Fibroblast of skin of scalp (primary cell): ENCODE measurements at places on chromosomes 4 and X.
A peak's percentile ranks its signal among the peaks of the same experiment; 100 is the strongest.

DNA sequence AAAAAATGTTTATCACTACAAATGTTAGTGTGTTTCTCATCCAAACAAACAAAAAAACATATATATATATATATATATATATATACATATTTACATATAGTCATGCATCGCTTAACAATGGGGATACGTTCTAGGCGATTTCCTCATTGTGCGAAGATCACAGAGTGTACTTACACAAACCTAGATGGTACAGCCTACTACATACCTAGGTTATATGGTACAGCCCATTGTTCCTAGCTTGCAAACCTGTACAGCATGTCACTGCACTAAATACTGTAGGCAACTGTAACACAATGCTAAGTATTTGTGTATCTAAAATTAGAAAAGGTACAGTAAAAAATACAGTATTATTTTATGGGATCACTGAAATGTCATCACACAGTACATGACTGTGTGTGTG, 16.4 kb upstream of the TMSB4X start:
- DNase-seq: no peak

GRCh38 chrX:70552130-70552704, 107.6 kb downstream of the DLG3 start:
- DNase-seq: no peak

GRCh38 chrX:37409278-37409677, 60.1 kb downstream of the PRRG1 start:
- no peak for DNase-seq

DNA sequence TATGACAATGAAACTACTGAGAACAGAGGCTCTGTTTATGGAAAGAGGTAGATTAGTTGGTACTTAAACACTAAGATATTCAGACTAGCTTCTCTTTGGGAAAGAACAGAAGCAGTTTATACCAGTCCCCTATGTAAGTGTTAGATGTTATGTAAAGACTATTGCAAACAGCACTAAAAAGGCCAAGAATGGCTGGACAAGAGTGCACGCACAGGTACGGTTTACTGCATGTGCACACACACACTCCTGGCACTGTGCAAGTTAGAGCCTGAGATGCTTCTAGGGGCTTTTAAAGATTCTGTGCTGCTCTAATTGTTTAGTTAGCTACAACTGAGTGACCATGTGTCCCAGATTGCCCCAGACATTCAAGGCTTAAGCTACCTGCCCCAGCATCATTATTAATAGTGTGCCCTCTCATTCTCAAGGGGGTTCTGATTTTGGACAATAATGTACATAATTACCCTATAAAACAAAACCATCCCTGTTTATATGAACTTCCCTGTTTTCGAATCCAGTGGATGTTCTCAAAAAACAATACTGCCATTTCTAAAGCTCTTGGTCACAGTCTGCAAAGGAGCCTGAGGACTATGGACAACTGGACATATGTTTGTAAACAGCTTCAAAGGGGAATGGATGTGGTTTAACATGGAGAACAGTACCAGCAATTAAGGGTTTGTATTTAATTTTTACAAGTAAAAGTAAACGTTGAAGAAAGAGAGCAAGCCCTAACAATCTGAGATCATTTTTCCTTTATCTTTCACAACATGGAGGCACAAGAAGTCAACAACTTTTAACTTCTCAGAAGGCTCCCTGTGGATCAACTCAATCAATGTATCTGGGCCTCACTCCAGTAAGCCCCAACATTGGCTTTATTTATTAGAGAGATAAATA, 2.0 kb downstream of the SETD7 start:
- DNase-seq: no peak

DNA sequence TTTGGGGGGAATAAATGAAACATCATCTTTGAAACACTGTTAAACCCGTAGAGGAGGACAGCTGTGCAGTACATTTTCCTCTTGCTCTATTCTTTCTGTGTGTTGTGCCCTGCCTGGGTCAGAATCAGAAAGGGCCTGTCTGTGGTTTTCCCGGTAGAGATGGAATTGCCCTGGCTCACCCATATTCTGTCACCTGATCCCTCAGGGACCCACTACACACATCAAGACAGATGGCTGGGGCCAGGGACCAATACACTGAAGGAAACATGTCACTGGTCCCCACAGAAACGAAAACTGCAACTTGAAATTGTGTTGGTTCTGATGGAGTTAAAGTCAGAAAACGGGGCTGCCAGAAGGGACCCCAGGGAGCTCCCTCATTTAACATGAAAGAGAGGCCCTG, 114.9 kb downstream of the ZNF827 start:
- no peak for DNase-seq

DNA sequence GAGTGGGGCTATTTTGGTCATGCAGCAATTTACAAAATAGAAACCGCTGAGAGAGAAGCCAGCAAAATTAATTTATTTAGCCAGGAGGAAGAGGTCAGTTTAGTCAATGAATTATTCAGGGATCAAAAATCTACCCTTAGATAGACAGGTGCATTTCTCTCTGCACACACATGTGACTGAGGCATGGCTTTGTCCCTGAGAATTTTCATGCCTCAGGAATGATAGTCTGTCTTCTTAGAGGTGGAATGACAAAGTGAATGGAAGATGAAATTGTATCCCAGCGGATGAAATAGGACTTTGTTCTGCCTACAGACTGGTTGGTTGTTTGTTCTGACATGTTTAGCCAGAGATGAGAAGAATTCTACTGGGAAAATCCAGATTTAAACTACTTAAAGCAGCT, 46.0 kb downstream of the ANKRD50 start:
- DNase-seq: no peak

- peak; percentile 65 for DNase-seq
Observed at GRCh38 chr4:106366026-106366425, 2.6 kb downstream of the GIMD1 start.

- no peak for DNase-seq
Observed at GRCh38 chr4:186105647-186106321, 1.3 kb downstream of the FAM149A start.

GRCh38 chr4:145709843-145710242, 29.9 kb downstream of the C4orf51 start:
- peak; percentile 89 for DNase-seq

DNA sequence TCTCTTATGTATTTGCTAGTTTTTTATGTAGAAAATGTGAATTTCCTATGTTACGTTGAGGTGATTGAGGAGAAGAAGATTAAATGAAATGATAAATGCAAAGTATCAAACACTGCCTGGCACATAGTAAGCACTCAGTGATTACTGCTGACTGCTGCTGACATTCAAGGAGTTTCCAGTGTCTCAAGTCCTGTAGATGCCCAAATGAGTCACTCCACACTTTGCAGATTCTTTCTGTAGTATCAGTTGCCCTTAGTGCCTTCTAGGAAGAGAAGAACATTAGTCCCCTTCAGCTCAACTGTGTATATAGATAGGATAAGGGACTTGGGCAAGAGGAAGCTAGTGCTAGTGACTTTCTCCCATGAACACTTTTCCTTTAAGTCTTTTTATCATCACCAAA, 240.5 kb upstream of the TEX13A start:
- peak; percentile 20 for DNase-seq

DNA sequence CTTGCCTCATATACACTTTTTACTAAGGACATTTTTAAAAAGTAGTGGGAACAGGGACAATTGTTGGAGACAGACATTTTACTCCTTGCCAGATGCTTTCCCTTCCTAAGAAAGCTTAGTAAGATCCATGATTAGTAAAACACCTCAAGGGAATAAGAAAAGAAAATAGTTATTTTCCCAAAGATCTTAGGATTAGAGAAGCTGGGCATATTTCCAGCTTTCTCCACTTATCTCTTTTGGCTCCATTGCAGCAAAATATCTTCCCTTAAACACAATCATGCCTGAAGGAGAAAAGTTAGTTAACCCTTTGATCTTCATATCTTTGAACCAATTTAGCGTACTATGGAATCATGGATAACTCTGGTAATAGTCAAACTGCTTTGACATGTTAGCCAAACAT, 257.9 kb downstream of the PCDH18 start:
- DNase-seq: peak; percentile 73

DNA sequence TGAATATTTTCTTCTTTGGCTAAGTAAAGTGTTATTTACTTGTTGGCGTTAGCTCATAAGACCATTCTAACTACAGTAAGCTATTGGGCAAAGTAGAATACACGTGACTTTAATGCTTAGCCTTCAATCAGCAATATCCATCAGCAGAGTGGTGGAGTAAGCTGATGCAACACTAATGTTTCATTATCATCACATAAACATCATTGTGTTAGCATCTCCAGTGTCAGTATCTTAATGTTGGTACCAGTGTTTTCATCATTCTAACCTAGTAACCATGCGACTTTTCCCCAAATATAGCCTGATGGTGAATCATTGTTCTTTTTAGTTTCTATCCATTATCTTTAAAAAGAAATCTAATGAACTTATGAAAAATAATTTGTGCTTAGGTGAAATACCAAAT, 48.5 kb downstream of the APOOL start:
- peak; percentile 56 for DNase-seq

DNA sequence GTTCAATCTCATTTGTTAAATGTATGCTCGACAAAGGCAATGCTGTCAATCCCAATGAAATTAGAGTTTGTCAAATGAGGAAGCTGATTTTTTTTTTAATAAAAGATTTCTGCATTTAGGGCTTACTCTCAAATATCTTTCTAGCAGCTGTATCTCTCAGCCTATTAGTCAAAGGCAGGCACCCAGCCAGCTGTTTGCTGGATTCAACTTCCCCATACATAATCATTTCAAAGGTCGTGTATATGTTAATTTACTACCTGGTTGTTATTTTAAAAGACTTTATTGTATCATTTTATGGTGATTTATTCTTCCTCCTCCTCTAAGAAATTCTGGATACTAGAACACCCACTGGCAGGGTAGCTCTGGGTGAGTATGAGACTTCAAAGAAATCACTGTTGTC, 27.1 kb downstream of the RAI2 start:
- no peak for DNase-seq

GRCh38 chrX:110188701-110189558, 129.0 kb downstream of the AMMECR1 start:
- peak; percentile 28 for DNase-seq

- DNase-seq: no peak
Observed at GRCh38 chrX:123454712-123455431, 270.8 kb downstream of the GRIA3 start.

DNA sequence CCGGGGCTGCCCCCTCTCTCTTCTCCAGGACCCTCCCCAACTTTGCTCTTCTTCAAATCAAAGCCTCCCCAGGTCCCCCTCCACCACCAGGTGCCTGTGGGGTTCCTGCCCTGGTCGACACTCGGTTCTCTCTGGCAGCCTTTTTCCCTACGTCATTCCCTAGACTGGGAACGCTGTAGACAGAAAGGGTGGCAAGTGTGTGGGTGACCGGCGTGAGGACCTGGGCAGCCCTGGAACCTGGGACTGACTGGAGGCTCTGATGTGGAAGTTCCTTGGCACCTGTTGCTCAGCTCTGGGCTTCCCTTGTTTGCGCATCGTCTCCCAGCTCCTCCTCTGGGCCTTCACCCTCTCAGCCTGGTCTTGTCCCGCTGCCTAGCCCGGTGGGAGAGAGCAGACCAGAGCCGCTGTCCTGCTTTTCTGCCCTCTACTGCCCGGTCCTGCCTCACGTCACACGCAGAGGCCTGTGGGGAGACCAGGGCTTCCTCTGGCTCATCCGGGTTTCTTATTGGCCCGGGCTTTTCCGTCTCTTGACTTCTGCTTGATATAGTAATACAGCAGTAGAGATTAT, 1.3 kb downstream of the TACC3 start:
- no peak for DNase-seq

DNA sequence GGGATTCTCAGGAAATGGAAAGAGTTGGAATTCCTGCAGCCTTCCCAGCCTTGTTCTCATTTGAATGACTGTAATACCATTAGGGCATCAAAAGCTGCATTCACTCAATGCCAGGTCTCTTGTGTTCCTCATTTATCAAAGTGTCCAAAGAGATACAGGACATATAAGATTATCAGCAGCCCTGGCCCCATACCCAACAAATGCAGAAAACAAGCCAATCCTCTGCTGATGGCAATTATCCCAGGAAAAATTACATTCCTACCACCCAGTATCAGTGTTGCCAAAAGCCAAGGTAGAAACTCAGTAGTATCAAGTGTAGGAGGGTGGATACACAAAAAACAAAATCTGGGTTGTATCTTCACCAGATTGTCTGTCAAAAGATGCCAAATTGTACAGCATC, 18.5 kb upstream of the ASB5 start:
- DNase-seq: no peak

GRCh38 chr4:139246166-139246565, 33.9 kb downstream of the MGARP start:
- DNase-seq: no peak
